AG08395 (cell line): ENCODE measurements at places on chromosomes 3 and 15.

GRCh38 chr3:118942195-118942594 is 92.5 kb downstream of the IGSF11 start:
- DNase-seq: no peak

GRCh38 chr3:23706111-23706510 is 99.6 kb upstream of the UBE2E1 start:
- no peak for DNase-seq

GRCh38 chr15:31353931-31354330 is 27.3 kb downstream of the KLF13 start:
- DNase-seq: peak; percentile 58

DNA sequence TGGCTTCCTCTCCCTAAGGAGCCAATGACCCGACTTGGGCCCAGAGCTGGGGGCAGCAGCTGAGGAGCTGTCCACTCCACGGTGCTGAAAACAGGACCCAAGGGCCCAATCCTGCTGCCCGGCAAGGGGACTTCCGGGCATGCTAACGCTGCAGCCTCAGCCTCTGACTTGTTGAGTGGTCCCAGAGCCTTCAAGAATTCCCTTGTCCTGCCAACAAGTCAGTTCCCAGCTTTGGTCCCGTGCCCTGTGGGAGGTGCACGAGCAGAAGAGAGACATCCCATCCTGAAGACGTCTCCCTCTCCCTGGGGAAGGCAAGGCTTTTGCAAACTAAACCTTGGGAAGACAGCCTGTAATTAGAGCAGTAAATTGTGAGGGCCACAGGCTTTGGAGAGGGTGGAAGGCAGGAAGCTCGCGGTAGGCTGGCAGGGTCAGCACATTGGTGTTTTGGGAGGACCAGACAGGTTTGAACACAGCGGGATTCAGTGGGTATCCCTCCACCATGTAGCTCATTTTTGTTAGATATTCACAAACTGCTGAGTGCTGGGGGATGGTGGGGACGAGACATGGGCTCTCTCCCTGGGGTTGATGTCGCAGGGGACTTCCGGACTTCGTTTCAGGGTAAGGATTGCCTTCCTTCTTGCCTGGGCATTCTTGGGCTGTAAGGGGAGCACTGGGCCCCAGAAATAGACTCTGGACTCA is 29.8 kb upstream of the PRR23E start:
- no peak for DNase-seq

- no peak for DNase-seq
Observed at GRCh38 chr3:114928989-114929640, 218.0 kb downstream of the ZBTB20 start.

GRCh38 chr3:114226313-114226712 is 11.1 kb downstream of the ZNF80 start:
- no peak for DNase-seq

DNA sequence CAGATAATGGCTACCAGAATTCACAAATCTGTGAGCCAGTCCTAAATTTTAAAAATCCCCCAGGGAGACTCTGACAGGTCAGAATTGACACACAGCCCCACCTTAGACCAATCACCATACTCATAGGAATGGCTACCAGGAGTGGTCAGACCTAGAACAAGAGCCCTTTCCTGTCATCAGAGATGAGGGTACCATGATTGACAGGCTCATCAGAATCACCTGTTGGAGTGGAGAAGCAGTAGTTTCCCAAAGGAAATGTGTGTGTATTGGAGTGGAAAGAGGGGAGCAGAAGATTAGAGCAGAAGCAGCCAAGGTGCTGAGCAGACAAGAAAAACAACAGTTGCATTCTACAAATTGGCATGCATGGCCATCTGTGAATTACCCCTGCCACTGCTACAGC is 27.0 kb upstream of the SSR3 start:
- no peak for DNase-seq

GRCh38 chr3:98903099-98903498 is 1.6 kb upstream of the DCBLD2 start:
- no peak for DNase-seq

GRCh38 chr3:126540951-126541627 is 17.1 kb downstream of the CHST13 start:
- no peak for DNase-seq

- peak; percentile 51 for DNase-seq
Observed at GRCh38 chr3:23810343-23811184, 4.8 kb downstream of the UBE2E1 start.
